ENCODE measurements at places on chromosomes 3 and 15.
A peak's percentile ranks its signal among the peaks of the same experiment; 100 is the strongest.

DNA sequence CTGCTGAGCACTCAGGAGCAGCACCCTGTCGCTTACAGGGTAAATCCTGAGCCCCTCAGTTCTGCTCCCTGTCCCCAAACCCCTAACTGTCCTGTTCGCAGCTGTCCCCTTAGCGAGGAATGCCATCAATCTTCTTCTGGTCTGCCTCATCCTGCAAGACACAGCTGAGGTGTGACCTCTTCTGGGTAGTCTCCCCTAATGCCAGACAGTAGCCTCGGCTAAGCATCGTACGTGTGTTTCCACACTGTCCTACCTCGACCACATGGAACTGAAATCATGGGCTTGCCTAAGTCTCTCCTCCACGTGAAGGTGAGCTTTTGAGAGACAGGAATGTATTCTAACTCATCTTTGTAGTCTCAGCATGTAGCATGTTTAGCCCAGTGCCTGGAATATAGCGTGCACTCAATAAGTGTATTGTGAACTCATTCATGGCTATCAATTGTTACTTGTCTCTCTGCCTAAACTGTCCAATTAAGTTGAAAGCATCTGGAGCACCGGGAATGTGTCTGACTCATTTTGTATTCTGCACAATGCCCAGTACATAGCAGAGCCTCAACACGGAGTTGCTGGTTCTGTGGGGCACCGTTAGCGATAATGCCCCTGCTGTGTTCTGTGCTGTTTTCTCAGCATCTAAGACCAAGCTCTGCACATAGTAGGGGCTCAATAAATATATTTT, 90.2 kb downstream of the HES1 start:
- DNase-seq: no peak

DNA sequence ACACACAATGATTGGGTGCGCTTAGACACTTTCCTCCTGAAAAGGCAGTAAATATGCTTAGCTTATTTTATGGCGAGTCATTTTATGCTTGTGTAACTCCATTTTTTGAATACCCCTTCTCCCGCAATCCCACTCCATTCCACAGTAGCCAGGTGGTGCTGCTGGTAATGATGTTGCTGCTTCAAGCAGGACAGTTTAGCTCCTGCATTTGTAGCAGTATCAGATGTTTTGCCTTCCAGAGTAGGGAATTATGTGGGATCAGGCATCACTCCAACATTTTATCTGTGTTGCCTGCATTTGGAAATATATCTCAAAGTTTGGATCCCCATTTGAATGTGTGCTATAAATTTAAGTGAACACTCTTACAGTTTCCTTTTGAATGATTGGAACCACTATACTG, 302.1 kb upstream of the SGO1 start:
- DNase-seq: no peak

GRCh38 chr15:75731248-75732151, 18.9 kb upstream of the CSPG4 start:
- DNase-seq: no peak

- DNase-seq: no peak
These were observed 413.7 kb downstream of the FGF12 start for GRCh38 chr3:192313605-192314004.

DNA sequence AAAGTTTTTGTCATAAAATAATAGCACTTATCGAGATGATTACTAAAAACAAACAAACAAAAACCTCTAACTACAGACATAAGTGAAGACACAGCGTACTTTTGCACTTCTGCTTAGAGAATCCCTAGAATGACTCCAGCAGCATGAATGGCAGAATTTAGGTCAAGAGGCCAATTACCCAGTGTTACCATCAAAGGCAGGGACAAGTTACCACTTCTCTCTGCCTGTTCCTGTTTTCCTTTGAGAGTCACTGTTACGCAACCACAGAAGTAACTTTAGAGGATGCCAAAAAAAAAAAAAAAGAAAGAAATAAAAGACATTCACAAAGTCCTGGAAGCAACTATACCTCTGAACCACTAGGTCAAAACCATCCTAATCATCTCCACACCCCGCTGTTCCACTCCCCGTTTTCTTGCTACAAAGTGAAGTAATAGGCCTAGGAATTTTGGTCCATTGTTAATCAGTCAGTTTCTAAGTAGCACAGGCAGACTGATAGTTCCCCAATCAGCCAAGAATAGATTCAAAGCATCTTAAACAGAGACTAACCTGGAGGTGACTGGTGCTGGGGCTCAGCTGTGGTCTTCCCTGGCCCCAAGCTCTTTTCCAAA, 41.9 kb downstream of the FMN1 start:
- DNase-seq: no peak

- DNase-seq: no peak
These were observed 52.0 kb downstream of the ILDR1 start for GRCh38 chr3:121970047-121970446.

GRCh38 chr3:138099417-138099816, 16.0 kb downstream of the DZIP1L start:
- no peak for DNase-seq

DNA sequence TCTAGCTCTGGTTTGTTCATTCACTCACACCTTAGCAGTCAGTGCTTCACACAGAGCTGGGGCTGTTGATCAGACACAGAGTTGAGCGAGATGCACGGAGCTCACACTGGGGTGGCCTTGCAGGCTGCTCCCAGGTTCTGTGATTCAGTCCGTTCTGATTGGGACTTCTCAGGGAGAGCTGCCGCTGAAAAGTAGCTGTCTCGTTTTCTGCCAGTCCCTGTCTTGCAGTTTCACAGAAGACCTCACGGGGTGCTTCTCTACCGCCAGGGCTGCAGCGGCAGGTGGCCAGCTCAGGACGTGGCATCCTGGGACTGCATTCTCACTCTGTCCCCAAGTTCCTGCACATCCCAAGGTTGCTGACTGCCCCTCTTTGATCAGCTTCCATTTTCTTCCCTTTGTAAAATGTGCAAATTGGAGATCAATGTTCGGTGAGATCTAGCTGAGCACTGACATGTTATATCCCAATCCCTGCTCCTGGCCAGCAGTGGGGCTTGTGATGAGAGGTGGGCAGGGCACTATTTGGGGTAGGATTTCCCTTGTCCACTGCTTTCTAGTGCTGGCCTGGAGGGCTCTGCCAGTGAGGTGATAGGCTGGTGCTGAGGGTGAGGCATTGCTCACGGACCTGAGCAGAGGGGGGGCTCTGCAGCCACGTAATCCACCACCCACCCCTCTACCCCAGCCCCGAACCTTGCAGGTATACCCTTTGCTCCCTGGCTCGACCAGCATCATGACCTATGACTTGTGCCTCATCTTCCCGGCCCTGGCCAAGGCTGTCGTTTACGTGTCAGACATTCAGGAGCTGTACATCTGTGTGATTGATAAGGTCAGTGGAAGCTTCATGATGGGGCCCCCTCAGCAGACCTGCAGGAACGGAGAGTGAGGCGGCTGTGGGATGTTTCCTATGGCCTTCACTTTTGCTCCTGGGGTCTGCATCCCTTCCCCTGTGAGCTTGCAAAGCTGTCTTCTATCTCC, 5.3 kb upstream of the TXNRD3 start:
- no peak for DNase-seq

DNA sequence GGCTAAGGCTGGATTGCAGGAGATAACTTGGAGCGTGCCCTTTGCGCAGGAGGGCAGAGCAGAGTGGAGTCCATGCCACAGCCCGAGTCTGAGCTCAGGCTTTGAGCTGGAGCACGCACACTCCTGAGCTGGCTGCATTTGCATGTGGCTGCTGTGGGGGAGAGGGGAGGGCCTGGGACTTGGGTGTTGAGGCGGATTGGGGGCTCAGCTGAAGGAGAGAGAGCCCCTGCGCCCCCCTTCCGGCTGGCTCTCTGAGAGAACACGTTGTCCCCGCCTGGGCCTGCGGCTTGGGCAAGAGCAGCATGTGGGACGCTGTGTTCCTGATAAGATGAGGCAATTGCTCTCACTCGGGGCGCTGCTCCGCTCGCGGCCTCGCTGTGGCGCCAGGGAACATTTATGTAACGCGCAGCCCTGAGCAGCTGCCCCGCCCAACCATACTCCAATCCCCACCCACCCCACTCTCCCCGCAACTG, 39.1 kb downstream of the KLF13 start:
- peak; percentile 49 for DNase-seq

DNA sequence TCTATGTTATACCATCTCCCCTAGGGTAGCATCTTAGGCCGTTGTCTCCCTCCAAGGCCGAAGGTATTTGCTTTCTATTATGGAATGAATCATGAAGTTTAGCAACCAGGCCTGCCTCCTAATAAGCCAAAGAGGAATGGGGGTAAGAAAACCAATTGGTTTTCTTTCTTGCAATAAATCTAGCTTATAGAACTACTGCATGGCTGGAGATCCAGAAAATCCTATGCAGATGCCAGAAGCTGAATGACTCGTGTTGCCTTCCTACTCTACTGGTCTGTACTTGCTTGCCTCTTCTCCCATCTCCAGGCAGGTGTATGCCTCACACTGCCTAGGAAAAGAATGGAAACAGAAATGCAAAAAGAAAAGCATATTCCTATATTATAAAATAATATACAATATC, 31.1 kb upstream of the IL16 start:
- no peak for DNase-seq

DNA sequence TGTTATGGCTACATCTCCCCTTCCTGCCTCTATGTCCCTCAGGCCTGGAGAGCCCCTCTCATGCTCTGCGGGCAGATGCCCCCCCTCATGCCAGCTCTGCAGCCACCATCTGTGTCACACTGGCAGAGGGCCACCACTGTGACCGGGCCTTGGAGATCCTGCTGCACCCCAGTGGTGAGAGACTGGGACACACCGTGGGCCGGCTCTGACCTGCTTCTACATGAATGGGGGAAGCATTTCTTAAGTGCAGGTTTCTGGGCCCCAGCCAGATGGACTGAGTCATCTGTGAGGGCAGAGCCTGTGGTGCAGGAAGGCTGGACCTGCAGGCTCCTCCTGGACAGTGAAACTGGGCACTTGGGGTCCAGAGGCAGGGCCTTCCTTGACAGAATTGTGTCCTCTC, 4.8 kb downstream of the VWA5B2 start:
- DNase-seq: no peak

GRCh38 chr3:170367797-170368196, 10.3 kb downstream of the SKIL start:
- DNase-seq: no peak

DNA sequence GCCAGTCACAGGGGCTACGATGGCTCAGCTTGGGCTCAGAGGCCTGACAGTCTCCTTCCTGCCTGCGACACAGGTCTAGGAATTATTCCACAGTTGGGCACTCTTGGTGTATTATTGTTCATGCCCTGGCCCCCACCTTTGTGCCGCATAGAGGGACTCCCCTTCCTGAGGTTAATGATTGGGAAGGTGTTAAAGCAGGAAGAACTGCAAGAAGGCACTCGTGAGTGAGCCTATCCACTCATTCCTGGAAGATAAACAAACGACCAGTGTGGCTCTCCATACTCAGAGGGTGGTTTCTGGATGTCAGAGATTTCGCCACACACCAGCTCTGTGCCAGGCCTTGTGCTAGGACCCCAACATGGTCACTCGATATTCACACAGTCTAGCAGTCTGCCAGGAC, 12.3 kb downstream of the LIPC start:
- no peak for DNase-seq

DNA sequence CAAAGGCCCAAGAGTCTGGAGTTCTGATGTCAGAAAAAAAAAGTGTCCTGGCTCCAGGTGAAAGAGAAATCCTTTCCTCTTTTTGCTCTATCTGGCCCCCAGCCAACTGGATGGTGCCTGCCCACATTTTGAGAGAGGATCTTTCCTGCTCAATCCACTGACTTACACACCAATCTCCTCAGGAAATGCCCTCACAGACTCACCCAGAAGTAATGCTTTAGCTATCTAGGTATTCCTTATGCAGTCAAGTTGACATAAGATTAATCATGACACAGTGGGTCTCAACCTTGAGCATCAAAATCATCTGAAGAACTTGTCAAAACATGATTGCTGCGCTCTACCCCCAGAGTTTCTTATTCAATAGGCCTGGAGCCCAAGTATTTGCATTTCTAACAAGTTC, 31.2 kb downstream of the STRIT1 start:
- no peak for DNase-seq

DNA sequence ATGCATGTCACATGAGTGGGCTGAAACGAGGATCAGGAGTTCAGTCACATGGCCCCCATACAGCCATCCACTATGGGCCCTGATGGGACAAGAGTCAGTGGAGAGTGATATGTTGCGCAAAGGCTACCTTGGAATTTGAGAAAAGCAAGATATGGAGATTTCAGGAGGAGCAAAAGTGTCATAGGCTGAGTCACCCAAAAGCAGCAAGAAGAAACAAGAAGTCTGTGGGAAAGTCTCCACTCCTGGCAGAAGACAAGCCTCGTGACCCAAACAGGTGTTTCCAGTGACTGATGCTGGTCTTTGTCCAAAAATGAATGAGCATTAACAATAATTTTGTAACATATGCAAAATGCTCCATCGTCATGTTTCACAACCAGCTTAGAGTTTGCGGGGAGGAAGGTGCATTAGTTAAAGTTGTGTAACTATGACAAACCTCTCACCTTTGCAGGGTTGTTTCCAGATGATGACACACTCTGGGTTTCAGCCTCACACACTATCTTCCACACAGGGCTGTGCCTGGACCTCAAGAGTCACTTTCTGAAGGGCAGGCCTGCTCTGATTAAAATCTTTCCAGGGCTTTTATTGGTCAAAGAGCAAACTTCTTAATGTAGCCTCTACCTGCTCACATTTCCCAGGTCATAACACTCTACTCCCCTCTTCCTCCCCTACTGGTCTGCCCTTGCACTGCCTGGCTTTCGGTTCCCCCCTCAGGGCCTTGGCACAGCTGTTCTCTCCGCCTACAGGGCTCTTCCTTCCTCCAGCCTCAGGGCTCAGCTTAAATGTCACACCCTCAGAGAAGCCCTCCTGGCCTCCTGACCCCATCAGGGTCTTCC, 3.9 kb upstream of the DNASE1L3 start:
- no peak for DNase-seq

DNA sequence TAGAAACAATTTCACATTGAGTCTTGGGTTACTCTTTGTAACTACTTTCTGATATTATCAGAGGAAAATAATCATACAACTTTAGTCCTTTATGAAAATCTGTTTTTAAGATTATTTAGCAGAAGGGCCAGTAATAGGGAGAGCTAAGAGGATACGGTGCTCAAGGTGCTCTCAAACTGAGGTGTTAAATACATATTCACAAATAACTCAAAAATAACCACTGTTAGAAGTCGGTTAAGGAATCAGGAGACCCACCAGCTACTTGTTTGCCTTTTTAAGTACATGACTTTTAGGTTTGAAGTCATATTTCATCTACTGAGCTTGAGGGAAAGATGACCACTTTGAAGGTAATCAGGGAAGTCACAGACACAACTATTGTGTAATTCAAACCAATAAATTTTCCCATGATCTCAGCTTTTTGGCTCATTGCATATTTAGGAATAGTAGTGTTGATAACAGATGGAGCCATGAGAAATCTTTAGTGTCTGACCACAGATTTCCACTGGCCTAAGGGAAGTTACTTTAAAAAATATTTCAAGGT, 1.4 kb upstream of the RSRC1 start:
- no peak for DNase-seq
